ENCODE measurements at places on chromosomes 3 and 15. TPM values are rescaled to one million over a fixed set of nuclear protein-coding genes. Genes with fewer than 3 reads are reported as not detected.

The APBA2 gene
- 0.57 TPM for total RNA-seq

The MTHFS gene
- 16.7 TPM for total RNA-seq

The CHRNA7 gene
- total RNA-seq: 1.1 TPM

The EOMES gene
- not detected for total RNA-seq

The SERINC4 gene
- 0.43 TPM for total RNA-seq

The CFAP92 gene
- 0.27 TPM for total RNA-seq

The GPR149 gene
- total RNA-seq: not detected

The ARGFX gene
- not detected for total RNA-seq

The PRRT3 gene
- total RNA-seq: 1.6 TPM

The ZBBX gene
- 0.78 TPM for total RNA-seq

The HTR3C gene
- total RNA-seq: not detected

The TGM4 gene
- total RNA-seq: not detected

The KLF15 gene
- 11.5 TPM for total RNA-seq

GRCh38 chr3:141275032-141275422 is 43.4 kb downstream of the PXYLP1 start:
- DNase-seq: no peak

- peak; percentile 41 for DNase-seq
These were observed 61.9 kb upstream of the TLE3 start for GRCh38 chr15:70159713-70160009.

DNA sequence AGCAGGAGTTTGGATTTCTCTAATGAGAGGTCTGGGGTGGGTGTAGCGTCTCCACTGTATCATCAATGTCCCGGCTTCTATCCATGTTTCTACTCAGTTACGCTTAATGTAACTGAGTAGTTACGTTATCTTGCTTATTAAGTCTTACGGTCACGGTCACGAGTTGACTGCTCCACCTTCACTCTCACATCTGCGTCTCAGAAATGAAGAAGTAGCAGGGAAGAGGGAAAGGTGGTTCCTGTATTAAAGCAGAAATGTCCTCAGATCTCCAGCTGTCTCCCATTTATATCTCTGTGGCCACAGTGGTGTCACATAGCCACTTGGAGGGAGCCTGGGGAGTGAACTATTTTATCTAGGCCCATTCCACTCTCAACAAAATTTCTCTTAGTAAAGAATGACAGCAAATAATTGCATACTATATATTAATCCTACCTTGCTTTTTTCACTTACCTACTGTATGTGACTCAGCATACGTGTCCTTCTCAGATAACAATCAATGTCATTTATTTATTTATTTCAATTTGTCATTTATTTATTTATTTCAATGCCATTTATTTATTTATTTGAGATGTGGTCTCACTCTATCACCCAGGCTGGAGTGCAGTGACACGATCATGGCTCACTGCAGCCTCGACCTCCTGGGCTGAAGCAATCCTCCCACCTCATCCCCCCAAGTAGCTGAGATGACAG is 39.7 kb upstream of the RNU6-1 start:
- no peak for DNase-seq

DNA sequence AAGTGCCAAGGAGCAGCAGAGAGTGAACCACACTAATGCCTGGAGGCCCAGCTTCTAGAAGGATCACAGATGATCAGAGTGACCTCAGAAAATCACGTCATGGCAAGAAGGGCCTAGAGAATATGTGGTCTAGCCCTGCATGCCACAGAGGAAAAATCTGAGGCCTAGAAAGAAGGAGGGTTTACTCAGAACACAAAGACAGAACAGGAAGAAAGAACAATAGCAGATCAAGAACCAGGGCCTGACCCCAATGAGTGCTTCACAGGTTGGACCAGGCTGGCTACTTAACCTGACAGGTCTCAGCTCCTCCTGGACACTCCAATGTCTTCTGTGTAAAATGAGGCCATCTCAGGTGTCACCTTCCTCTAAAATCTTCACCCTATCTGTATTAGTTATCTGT is 14.2 kb downstream of the RAB6B start:
- no peak for DNase-seq

- no peak for DNase-seq
These were observed 646.9 kb upstream of the LMCD1 start for GRCh38 chr3:7854721-7855120.

- DNase-seq: no peak
These were observed 20.6 kb downstream of the DCUN1D1 start for GRCh38 chr3:182959474-182960350.

GRCh38 chr3:152382312-152383135 is 113.8 kb downstream of the MBNL1 start:
- no peak for DNase-seq

- DNase-seq: no peak
These were observed 23.6 kb downstream of the MBNL1 start for GRCh38 chr3:152292366-152292765.

DNA sequence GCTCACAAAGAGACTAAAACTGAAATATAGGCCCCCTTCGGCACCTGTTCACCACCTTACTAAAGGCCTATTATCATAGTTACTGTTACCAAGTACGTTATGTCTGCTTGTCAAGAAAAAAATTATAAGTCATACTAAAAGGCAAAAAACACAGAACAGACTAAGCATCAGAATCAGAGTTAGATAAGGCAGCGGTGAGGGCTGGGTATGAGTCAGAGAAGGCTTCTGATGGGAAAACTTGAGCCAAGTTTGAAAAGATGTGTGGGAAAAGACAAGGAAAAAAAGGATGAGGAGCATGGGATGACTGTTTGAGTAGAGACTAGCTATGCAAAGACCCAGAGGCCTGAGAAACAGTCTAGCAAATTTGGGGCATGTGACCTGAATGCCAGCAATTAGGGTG is 387.2 kb upstream of the SGO1 start:
- DNase-seq: no peak

DNA sequence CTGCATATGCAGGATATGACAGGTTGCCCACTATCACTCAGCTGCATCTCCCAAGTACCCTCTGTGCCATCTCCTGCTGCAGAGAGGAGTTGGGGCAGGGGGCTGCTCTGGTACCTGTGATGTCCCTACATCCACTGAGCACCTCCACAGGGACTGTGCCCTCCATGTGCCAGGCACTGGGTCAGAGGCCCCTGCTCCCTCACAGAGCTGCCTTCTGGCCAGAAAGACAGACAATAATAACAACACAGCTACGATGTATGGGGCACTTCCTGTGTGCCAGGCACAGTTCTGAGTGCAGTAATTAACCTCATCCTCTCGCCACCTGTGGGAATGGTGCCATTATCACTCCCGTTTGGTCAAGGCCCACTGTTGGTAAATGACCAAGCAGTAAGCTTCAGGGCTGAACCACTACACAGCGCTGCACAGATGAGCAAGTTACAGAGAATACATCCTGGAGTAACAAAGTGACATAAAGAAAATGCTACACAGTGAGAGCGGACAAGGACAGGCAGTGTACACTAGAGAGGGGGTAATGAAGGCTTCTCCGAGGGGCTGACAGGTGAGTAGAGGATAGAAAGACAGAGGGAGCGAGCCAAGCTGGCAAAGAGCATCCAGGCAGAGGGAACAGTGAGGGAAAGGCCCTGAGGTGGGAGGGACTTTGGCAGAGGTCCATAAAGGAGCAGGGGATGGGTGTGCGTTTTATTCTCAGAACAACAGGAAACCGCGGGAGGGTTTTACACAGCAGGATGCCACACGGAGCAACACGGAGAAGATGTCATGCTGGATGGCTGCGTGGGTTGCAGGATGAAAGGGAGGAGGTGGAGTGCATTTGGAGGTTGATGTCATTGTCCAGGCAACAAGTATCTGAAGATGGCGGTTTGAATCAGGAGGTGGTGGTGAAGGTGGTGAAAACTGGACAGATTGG is 13.6 kb downstream of the WNT7A start:
- no peak for DNase-seq

- no peak for DNase-seq
These were observed 138.9 kb downstream of the GREM1 start for GRCh38 chr15:32856753-32857152.

GRCh38 chr15:98549003-98549402 is 99.3 kb upstream of the IGF1R start:
- no peak for DNase-seq

DNA sequence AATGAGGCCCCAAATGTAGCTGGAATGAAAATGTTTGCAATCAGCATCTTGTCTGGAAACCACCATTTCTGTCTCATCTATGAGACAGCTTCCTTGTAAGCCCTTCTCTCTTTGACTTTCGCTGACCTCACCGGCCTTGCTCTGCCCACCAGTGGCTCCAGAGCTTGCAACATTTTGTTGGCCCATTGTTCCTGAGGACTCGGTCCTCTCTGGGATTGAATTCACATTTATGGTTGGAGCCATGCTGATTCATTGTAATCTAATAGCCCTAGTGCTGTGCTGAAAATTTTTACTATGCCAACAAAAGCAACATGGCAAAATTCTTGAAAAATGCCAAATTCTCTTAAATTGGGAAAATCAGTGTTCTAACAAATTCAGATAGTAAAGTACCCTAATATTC is 37.2 kb downstream of the ABHD5 start:
- no peak for DNase-seq

DNA sequence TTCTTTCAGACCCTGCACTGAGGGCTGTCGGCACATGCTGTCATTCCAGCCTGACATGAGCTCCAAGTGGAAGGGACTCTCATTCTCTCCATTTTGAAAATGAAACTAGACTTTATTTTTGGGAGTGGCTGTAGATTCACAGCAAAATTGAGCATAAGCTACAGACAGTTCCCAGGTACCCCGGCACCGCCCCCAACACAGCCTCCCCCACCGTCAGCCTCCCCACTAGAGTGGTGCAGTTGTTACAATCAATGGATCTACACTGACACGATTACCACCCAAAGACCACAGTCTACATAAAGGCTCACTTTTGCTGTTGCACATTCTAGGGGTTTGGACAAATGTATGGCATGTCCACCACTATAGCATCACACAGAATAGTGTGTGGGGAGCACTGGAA is 29.5 kb upstream of the FGD5 start:
- peak; percentile 53 for DNase-seq

GRCh38 chr3:134471521-134472193 is 14.1 kb downstream of the ANAPC13 start:
- DNase-seq: no peak

DNA sequence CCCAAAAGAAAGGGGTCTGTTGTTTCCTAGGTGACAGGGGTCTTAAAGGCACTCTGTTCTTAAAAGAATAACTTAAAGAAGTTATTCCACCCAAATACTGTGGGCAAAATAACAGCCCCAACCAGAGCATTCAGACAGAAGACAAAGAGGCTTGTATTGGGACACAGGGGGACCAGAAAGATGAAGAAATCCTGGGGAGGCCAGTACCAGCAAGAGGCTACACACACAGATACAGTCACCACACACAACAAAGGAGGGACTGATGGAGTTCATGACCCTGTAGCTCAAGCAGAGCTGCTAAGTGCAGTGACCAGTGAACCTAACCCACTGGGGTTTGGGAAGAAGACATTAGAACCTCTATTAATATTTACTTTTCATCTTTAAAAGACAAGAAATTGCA is 59.0 kb downstream of the MTHFS start:
- DNase-seq: no peak

DNA sequence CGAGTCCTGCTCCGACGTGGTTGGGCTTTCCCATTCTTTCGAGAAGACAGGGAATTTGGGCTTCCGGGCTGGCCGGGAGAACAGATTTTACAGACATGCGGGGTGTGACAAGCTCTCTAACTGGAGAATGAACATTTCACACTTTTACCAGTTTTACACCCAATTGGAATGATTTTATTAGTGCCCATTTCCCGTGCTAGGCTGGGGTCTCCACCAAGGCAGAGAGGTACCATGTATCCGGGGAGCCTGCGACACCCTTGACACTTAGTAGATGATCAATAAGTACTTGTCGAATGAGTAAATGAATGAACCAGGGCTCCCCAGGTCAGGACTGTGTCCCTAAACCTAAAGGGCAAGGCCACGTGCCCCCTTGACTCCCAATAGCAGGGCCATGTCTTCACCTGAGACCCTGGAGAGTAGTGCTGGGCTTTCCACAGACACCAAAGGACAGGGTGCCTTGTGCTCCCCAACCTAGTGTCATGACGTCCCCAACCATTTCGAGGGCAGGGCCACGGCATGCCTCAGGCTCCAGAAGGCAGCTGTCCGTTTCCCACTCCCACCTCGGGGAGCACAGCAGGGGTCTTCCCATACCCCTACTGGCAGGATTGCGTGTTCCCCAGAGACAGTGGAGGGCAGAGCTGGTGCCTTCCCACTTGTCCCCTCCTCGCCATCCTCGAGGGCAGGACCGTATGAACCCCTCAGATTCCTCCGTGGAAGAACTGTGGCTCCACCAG is 679 bp upstream of the MYD88 start:
- no peak for DNase-seq

DNA sequence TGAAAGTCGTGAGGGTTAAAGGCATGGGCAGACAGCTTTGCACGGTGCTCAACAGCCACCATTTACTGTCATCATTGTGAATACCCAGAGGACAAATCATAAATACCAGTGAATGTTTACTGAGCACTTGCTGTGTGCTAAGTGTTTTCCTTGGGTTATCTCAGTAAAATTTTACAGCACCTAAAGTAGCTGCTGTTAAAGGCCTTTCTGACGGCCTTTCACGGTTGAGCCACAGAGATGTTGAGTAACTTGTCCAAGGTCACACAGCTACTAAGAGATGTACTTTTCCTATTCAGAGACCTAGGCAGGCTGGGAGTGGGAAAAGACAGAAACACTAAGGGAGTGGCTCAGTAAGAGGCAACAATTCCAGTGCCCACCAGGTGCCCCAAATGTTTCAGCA is 393 bp upstream of the CPNE9 start:
- no peak for DNase-seq

DNA sequence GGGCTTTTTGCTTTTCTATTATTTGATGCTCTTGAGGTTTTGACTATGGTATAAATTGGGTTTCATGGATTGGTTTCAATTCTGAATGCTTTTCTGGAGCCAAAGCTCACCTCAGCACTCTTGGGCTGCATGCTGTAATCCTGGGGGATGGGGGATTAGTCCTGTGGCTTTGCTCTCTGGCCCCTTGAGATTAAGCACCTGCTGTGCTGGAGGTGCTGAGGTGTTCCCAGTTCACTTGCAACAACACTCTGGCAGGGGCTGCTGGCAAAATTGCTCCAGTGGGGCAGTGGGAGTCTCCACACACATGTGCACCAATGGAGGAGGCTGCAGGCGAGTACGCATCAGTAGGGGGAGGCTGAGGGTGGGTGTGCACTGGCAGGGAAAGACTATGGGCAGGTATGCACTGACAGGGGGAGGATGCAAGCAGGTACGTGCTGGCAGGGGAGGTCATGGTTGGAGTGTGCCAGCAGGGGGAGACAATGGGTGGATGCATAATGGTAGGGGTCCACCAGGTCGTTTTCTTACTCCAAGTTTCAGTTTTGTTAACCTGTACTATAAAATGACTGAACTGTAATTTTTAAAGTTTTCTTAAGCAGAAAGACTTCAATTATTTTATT is 489.2 kb downstream of the FGF12 start:
- DNase-seq: no peak

DNA sequence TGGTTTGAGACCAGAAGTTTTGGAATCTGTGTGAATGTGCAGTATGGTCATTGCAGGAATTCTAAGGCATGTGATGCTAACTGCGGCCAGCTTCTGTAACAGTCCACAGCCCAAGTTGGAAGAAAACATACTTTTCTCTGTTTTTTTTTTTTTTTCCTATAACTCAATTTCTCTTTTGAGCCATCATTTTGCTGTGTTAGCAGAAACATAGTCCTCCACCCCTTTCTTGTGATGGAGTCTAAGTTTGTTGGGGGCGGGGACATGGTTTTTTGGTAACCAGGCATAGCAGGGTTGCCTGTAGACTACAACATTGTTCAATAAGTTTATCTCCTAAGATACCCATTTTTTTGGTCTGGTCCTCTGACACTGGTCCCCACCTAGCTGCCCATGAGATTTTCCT is 223.2 kb upstream of the ONECUT1 start:
- DNase-seq: no peak

- peak; percentile 89 for DNase-seq
These were observed 5.8 kb upstream of the RPL29 start for GRCh38 chr3:52001443-52001974.
